NT2/D1 (cell line): ENCODE measurements at places on chromosomes 7 and 10.

DNA sequence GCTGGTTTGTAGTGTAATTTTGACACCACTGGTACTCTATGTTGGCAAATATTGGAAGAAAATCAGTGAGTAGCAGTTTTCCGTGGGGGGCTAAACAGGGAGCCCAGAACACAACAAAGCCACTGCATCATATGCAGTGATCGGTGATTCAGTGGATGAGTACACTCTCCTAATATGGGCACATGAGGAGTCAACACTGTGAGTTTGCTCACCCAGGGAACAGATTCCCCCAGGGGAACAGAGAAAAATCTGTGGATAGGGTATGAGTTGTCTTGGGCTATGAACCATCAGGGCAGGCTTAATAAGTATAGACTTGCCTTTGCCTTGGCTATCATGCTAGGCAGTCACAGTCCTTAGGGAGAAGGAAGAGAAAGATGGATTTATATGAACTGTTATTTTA lies 227.7 kb upstream of the SEMA3E start:
- no peak for DNase-seq

GRCh38 chr7:14305233-14305866 lies 315.9 kb upstream of the ETV1 start:
- no peak for DNase-seq

DNA sequence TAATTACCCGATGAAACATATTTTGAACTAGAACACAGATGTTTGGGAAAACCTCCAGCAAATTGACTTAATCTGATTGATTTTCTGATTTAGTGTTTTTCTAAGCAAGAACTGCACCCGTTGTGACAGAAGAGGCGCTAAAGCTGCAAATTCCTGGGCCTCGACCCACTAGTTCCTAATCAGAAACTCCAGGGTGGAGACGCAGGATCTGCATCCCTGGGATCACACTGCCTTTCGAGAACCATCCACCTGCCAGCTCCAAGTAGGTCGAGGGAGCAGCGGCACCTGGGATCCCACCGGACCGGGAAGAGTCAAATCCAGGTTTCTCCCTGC lies 136.8 kb upstream of the CDCA7L start:
- no peak for DNase-seq

DNA sequence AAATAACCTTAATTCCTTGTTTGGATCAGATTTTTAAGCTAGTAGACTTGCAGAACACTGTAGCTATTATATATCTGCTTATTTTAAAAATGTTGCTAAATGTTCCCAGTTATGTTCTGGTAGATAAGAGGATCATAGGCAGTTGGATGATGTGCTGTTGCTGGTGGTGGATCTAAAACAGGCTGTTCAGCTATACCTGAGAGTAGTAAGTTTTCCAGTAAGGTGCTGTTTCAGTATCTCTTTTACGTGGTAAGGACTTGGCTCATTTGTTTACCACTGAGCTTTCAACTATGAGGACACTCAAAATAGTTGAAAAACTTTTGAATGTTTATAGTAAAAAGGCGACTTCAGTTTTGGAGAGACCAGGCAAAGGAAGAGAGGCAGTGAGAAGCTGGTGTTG lies 180.9 kb downstream of the CDK14 start:
- DNase-seq: no peak

GRCh38 chr10:23516530-23516929 lies 77.7 kb downstream of the OTUD1 start:
- peak; percentile 27 for DNase-seq

DNA sequence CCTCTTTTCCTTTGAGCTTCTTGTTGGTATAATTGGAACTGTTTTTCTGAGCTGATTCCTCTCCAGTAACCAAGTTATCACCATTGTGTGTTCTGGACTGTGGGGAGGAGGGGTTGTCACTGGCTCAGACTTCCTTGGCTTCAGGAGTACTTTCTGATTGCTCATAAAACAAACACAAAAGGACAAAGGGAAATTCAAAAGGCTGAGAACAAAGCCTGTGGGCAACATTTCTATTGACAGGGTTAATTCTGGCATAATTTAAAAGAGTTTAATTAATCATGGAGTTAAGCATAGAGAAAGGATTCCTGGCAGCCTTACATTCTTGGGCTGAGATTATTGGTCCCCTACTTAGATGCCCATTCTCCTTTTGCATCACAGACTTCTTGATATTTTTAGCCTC lies 222.9 kb upstream of the KMT2E start:
- no peak for DNase-seq

GRCh38 chr7:80313067-80313626 lies 178.5 kb downstream of the GNAI1 start:
- DNase-seq: no peak

DNA sequence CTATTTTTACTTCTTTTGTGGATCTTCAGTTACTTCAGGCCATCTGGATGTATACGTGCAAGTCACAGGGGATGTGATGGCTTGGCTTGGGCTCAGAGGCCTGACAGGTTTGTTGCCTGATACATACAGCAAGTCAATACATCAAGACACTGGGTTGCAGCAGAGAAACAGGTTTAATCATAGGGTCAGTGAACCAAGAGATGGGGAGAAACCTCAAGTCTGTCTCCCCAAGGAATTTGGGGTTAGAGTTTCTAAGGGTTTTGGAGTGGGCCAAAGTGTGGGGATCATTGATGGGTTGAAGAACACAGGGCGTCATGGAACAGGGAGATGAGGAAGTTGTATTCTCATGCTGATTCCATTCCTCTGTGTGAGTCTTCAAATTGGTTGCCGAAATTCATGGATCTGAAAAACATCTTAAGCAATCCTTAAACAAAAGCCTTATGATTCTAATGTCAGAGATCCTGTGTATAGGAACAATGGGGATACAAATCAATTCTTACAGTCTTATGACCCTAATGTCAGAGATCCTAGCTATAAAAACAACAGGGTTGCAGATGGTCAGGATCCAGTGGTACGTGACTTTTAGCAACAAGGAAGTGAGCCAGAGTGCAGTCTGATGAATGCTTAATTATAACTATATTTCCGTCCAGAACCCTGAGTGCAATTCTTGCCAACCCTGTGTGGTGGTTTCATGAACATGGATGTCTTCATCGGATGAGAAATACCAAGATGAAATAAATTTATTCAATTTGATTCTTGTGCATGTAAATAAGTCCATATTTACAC lies 18.9 kb downstream of the OTUD1 start:
- DNase-seq: no peak

DNA sequence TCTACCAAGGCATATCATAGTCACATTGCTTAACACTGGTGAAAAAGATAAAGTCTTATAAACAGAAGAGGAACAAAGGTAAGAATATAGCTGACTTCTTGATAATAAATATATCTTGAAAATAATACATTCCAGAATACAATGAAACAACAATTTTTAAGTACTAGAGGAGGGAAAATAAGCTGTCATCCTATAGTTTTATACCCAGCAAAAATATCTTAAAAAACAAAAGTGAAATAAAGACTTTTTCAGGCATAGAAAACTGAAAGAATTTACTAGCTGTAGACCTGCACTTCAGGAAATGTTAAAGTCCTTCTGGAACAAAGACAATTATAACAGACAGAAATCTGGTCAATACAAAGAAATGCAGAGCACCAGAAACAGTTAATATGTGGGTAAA lies 21.4 kb upstream of the MACROH2A2 start:
- DNase-seq: no peak

- DNase-seq: no peak
Measured at GRCh38 chr7:1708596-1709251, 38.6 kb downstream of the ELFN1 start.

GRCh38 chr7:2071133-2071832 lies 161.5 kb downstream of the MAD1L1 start:
- DNase-seq: no peak

DNA sequence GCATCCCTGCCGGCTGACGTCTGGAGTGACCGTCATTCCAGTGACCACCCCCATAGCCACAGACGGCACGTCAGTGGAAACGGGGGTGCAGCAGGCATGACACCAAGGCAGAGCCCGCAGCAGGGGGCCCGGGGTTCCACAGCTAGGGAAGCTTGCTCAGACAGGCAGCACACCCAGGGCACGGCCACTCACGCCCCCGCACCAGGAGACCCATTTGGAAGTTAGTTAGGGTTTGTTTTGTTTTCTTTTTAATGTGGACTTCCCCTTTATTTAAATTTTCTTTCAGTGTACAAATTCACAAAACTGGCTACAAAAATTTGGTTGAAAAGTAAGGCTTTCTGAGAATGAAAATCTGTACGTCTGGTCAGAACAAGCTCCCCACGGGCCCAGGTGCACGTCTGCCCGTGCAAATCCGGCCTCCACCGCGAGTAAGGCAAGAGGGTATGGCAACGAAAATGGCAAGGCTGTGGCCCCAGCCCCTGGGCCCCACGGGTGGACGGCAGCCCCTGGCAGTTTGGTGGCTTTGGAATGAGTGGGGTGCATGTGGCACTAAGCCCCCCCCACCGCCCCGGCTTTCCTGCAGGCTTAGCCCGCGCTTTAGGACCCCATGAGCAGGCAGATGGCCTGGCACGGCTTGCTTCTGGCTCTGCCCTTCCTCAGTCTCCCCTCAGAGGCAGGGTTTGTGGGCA lies 124.2 kb downstream of the FAM53B start:
- DNase-seq: no peak

DNA sequence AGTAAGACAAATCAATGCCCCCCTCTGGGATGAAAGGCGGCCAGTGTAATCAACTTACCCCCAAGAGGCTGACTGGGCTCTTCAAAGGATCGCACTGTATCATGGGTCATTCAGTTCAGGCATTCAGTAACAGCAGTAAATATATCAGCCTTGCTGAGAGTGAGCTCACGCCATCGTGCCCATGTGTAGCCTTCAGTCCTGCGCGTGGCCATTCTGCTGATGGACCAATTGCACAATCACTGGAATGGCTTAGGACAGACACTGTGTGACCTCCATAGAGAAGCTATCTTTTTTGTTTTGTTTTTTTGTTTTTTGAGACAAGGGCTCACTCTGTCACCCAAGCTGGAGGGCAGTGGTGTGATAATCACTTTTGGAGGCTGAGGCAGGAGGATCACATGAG lies 9.1 kb upstream of the PRKRIP1 start:
- DNase-seq: no peak

DNA sequence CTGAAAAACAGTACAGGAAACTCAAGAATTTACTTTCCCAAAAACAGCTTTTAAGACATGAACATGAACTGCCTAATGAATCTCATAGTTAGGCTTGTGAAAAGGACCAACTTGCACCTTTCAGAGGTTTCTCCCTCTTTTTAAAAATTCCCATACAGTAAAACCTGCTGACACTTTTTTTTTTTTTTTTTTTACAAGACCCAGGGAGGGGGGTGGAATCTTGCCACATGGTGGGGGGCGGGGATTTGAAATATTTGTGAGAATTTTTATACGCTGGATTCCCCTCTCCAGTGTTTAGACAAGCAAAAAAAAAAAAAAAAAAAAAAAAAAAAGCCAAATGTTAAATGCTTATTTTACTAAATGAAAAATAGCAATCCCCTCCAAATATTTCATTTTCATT lies 57.4 kb downstream of the HIBADH start:
- DNase-seq: no peak

DNA sequence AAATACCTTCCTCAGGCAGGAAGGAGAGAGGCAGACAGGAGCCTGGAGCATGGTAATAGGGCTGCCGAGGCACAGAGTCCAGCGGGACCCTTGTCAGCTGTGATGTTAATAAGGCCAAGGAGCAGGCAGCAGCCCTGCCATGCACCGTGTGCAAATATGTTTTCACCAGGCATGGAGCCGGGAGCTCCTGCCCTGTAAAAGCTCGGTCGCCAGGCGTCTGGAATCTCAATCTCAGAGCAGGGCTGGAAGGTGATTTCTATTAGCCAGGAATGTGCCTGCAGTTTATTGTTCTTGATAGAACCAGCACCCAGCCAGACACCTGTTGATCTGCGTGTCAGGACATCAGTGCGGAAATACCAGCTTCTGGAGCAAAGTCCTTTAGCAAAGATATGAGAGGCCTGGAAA lies 469.8 kb downstream of the GLRX3 start:
- no peak for DNase-seq

GRCh38 chr7:101884671-101885596 lies 67.5 kb downstream of the CUX1 start:
- no peak for DNase-seq

- no peak for DNase-seq
Measured at GRCh38 chr10:34780818-34781380, 34.2 kb downstream of the PARD3 start.

DNA sequence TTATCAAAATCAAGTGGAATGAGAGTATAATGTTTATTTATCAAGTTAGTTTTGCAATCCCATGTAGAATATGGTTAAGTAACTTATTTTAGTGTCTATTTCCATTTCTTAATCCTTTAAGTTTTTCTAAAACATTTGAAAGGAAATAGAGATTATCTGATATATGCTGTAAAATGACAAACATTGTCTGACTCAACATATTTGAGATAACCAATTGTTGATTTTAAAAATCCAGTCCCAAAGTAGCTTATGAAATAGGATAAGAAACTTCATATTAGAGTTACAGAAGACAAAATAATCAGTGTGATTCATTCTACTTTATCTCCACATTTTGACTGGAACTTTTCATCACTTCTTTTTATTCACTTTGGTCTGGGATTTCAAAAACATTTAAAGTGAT lies 38.7 kb upstream of the CDK1 start:
- DNase-seq: no peak

- DNase-seq: no peak
Measured at GRCh38 chr7:139936760-139937310, 107.8 kb downstream of the TBXAS1 start.

DNA sequence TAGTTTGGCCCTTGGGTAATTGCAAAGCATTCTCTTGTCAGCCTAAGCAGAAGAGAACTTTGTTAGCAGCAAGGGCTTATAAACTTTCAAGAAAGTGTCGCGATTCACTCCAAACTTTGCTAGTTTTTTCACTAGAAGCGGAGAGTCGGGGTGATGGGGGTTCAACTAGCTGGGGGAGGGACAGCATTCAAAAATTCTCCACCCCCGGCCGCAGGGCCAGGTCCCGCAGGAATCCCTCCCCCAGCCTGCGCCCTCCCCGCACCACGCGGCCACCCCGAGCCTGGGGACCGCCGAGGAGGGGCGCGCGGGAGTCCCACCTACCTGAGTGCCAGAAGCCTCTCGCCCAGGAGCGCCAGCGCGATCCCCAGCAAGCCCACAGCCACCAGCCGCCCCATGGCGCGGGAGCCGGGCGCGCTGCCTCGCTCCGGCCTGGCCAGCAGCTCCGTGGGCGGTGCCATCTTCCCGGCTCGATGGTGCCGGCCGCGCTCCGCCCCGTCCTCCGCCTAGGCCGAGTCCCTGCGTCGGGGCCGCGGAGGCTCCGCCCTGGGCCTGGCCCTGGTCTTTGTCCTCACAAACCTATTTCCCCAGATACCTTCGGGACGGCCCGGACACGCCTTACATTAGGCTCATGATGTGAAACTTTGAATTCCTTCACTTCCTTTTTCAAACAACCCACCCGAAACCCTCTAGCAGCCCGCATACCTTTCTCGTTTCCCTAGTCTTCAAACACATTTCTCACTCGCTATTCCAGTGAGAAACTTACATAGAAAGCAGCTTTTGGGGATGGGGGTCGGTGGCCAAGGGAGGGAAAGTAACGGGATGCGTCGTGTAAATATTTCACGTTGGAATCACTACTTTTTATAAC lies at the start of gene PON2:
TSS of gene PON2 (minus strand) at position 472 of the 865 bp plus-strand sequence. CDS start at position 395, 77 bp downstream.
- peak; percentile 71 for DNase-seq
